ENCODE measurements at places on chromosomes 13 and 19.

DNA sequence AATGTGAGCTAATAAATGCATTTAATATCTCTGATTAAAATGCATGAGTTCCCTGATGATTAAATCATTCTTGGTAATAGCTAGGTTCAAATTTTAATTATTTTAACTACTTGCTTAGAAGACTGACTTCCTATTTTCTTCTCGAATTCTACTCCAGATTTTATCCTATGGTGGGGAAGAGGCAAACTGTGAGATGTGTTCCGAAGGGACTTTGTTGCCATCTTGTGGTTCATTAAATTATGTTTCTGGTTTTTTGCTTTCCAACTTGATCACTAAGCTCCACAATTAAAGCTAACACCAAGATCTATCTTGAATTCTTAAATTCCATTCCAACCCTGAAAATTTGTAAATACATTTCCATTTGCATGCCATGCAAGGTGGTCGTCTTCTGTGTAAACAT is 538.4 kb upstream of the PCDH20 start:
- DNase-seq = peak; percentile 7

DNA sequence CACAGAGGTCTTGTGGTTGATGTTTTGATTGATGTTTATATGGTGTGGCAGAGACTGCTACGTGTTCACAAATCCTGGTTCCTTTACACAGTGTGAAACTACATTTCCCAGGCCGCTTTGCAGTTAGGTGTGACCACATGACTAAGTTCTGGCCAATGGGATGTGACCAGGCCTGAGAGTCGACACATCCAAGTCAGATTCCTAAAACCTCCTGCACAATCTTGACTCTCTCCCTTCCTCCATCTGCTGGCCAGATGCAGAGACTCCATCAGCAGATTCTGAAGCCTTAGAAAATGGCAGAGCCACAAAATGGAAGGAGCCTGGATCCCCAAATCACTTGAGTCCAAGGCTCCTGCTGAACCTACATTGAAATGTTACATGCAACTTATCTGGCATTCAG is 12.6 kb downstream of the CD37 start:
- DNase-seq = peak; percentile 48

GRCh38 chr19:58395979-58396627 is 647 bp downstream of the RNF225 start:
- no peak for DNase-seq

DNA sequence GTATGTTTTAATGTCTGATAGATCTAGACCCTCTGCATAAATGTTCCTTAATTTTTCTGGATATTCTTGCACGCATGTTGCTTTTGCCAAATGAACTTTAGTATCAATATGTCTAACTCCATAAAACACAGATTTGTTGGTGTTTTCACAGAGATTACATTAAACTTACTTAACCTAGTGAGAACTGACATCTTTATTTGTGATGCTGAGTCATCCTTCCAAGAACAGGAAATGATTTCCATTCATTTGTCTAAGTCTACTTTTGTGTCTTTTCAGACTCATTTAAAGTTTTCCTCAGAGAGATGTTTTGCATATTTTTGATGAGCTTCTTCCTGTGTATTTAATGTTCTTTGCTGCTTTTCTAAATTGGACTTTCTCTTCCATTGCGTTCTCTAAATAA is 184.0 kb downstream of the SLC7A1 start:
- no peak for DNase-seq

DNA sequence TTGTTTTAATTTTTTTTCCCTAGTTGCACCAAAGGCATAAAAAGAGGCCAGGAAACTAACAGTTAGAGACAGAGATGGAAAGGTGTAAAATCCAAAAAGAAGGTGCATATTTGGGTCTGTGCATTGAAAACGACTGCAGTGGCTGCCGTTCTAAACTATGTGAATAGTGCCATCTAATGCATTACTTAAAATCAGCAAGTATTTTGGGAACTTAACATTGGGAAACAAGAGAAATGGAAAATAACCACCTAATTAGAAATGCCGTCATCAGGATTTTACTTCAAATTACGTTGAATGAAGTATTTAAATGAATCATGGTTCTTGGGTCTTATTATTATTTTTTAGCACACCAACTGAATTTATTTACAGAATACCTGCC is 189.5 kb upstream of the MIR17HG start:
- no peak for DNase-seq

- DNase-seq = no peak
These were observed 1.1 kb downstream of the ZNF135 start for GRCh38 chr19:58060231-58060630.

GRCh38 chr13:96982672-96983071 is 11.6 kb downstream of the OXGR1 start:
- no peak for DNase-seq

DNA sequence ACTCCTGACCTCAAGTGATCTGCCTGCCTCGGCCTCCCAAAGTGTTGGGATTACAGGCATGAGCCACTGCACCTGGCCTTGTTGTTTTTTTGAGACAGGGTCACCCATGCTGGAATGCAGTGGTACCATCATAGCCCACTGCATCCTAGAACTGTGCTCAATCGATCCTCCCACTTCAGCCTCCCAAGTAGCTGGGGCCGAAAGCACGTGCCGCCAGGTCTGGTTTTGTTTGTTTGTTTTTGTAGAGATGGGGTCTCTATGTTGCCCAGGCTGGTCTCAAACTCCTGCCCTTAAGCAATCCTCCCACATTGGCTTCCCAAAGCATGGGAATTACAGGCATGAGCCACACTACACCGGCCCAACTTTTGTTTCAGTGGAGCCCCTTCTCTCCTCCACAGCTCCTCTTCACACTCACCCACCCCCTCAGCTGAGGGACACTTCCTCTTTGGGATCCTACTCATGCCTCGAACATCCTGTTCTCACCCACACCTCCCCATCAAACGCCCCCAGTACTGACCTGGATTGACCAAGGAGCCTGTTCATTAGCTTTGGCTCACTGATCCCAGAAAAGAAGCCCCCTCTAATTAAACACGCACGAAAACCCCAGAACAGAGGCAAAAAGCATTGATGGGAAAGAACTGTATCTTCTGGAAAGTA is 12.8 kb upstream of the CERS4 start:
- no peak for DNase-seq

DNA sequence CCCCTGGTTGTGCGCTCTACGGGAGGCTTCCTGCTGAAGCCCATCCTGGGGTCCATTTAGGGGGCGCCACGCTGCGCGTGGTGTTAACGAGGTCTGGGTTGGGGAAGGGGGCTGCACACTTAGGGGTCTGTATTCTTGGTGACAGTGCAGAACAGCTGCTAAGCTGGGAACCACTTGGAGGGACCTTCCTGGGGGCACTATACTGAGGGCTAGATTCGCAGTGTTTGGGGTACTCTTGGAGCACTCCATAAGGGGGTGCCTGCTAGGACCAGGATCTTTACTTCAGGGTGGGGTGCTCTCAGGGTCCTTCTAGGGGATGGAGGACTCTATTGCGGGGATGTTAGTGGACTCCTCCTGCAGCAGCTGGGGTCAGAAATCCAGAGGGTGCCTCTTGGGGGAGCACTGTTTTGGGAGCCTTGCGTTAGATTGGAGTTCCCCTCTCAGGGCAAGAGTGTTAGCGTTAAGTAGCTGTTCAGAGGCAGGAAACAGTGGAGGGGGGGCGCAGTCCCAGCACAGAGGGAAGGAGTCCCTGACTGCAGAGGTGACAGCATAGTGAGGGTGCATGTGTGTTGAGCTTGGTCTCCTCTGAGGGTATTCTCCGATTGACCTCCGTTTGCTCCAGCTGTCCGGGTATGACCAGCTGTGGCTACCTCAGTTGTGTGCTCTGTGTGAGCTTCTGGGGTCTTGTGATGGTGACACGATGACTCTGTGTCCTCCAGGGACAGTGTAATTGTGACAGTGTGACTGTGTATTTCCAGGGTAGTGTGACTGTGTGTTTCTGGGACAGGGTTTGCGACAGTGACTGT is 1.1 kb downstream of the PDE4A start:
- DNase-seq = no peak

- no peak for DNase-seq
These were observed 481.5 kb upstream of the MIR17HG start for GRCh38 chr13:90866006-90866405.

DNA sequence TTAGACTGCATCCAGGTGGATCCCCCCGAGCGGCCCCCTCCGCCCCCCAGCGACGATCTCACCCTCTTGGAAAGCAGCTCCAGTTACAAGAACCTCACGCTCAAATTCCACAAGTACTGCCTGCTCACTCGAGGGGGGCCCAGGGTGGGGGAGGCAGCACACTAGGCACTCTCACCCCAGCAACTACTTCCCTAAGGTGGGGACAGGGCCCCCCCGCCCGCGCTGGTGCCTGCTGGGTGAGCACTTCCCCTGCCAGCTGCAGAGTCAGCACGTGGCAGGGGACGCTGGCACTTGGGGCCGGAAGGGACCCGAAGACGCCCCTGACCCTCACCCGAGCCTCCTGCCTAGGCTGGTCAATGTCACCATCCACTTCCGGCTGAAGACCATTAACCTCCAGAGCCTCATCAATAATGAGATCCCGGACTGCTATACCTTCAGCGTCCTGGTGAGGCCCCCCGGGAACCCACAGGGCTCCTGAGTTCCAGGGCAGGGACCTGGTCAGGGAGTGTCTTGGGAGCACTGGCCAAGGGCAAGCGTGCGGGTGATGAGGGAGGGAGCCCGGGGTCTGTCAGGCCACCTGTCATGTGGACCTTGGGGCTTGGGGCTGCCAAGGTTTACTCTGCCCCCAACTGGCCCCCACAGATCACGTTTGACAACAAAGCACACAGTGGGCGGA is 5.2 kb downstream of the MCOLN1 start:
- no peak for DNase-seq

GRCh38 chr19:7293762-7294557 is at the start of gene INSR:
Gene INSR (minus strand): TSS chr19:7294414. CDS start chr19:7293891, 523 bp downstream.
- peak; percentile 87 for DNase-seq

GRCh38 chr19:47573071-47574026 is at the start of gene ZNF541:
Gene ZNF541 (minus strand): TSS chr19:47573148. CDS start chr19:47555856, 17,292 bp downstream.
- DNase-seq = no peak

DNA sequence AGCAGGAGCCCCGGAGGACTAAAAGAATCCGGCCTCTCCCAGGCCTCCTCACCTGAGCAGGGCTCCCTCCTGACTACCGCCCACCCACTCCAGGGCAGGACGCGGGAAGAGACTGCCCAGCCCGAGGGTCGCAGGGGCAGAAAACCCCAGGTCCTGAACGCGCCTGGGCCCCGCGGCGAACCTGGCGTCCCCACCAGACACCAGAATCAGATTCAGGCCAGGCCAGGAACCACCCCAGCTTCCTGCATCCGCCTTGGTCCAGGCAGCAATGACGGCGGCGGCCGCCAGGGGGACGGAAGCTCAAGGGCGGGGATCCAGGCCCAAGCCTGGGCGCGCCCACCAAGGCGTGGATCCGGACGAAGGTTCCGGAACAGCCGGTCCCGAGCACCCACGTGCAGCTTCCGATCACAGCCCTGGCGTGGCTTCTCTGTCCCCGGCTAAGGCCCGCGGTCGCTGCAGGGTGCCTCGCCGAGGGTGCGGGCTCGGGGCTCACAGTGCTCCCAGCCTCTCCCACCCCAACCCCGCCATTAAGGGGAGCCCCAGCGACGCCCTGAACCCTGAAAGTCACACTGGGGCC is 3.6 kb downstream of the LGALS7 start:
- DNase-seq = no peak

- no peak for DNase-seq
These were observed 115.6 kb upstream of the NBEA start for GRCh38 chr13:34826432-34826831.

DNA sequence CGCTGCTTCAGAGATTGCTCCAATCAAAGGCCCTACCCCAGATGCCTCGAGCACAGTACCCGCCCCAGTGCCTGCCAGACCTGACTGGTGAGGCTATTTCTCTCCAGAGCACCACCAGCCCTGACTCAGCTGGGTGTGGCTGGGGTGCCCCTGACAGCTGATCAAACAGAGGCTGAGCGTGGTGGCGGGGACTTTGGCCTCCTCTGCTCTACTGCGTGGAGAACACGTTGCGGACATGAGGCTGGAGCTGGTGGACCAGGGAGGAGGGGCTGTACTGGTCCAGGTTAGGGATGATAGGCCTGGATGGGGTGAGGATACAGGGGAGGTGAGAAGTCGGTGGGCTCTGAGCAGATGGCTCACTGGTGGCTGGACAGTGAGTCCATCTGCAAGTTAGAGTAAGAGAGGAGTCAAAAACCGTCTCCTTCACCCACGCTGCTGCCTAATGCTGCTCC is 3.5 kb upstream of the DOCK6 start:
- DNase-seq = no peak

DNA sequence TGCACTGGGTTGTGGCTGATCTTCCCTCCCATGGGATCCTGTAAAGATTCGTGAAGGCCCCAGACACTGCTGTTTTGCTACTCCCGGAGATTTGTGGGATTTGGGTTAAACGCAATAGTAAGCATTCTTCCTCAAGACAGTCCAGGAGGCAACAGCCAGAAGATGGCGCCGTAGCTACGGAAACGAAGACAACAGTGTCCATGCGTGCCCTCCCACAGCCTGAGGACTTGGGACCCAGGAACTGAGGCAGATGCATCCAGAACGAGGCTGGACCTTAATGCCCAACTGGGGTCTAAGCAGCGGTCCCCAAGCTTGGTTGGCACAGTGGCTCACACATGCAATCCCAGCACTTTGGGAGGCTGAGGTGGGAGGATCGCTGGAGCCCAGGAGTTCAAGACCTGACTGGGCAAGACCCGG is 57.6 kb upstream of the ZNF507 start:
- DNase-seq = no peak

DNA sequence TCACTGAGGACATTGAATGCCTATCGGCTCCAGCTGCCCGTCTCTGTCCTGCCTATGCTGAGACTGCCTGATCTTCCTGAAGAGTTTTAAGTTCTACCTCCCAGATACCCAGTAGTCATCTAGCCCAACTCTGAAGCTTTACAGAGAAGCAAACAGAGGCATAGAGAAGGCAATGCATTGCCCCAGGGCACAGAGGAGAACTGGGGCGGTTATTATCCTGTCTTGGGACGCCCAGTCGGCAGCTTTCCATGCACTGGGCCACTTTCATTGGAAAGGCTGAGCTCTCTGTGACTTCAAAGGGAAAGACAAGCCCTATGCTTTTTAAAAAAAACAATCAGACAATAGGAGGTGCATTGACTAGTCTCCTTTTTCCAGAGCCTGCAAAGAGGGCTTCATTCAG is 71.6 kb downstream of the HSPH1 start:
- no peak for DNase-seq

DNA sequence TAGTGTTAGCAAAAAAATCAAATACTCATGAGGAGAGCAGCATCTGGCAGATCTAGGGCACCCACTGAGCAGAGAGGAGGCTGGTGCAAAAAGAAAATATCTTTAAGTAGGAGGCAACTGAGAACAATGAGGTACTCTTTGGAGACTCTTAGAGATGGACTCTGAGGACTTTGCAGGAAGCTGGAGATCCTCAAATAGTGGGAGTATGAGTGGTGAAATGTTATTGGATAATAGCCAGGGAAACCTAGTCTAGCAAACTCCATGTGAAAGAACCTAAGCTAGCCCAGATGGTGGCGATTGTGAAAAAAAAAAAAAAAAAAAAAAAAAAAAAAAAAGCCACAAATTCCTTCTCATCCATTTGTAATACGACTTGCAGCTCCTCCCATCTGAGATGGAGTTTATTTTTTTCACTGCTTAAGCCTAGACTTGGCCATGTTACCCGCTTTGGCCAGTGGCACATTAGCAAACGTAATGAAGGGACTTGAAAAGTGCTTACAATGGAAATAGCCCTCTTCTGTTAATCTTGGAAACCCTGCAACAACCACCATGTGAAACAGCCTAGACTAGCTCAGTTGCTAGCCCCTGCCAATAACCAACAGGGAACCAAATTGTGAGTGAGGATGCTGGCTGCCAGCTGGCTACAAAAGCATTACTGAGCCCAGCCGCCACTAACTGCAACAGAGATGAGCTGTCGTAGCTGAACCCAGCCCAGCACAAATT is 476.2 kb downstream of the KLF12 start:
- DNase-seq = peak; percentile 30

All from NCI-H2171 (cell line).